Osteoblast (primary cell): ENCODE measurements at places on chromosomes 3 and 15. TPM values are rescaled to one million over a fixed set of nuclear protein-coding genes. Genes with fewer than 3 reads are reported as not detected.

The SKOR1 gene
- total RNA-seq = 0.29 and 0.36 TPM in 2 replicates

The HES1 gene
- 4.4 and 4.7 TPM in 2 replicates for total RNA-seq

The GOLGA6L7 gene
- total RNA-seq = not detected in 2 replicates

The PLSCR2 gene
- not detected in 2 replicates for total RNA-seq

The CD80 gene
- 2.5 and 3.2 TPM in 2 replicates for total RNA-seq

The CASR gene
- not detected in 2 replicates for total RNA-seq

The HIGD2B gene
- total RNA-seq = under 0.01 TPM in 1 of 2 replicates, not detected in the other

The RNF13 gene
- 86.1 and 109 TPM in 2 replicates for total RNA-seq

The GABRB3 gene
- under 0.01 and 1.5 TPM in 2 replicates for total RNA-seq

The CSPG5 gene
- under 0.01 and 0.29 TPM in 2 replicates for total RNA-seq

The IGSF10 gene
- total RNA-seq = 1.4 and 2.7 TPM in 2 replicates

The CACNA1D gene
- under 0.01 and 0.29 TPM in 2 replicates for total RNA-seq

The HRG gene
- not detected in 2 replicates for total RNA-seq

The MB21D2 gene
- total RNA-seq = 4.7 and 6.5 TPM in 2 replicates

The SPRED1 gene
- 32.6 and 32.7 TPM in 2 replicates for total RNA-seq

The BUB1B gene
- 2.2 and 4.1 TPM in 2 replicates for total RNA-seq

The RASL12 gene
- under 0.01 and 0.36 TPM in 2 replicates for total RNA-seq

The PIGZ gene
- total RNA-seq = 2.9 and 4.0 TPM in 2 replicates

The SLC9C1 gene
- not detected in 2 replicates for total RNA-seq

The ITGA11 gene
- 567 and 697 TPM in 2 replicates for total RNA-seq

The TRAIP gene
- 1.4 and 2.4 TPM in 2 replicates for total RNA-seq

The PPP2R3A gene
- total RNA-seq = 23.9 and 24.2 TPM in 2 replicates

The SMCO1 gene
- total RNA-seq = not detected in 2 replicates

The STAC gene
- total RNA-seq = 3.3 and 6.5 TPM in 2 replicates

The CCR3 gene
- not detected in 2 replicates for total RNA-seq

The SPINK8 gene
- total RNA-seq = not detected in 2 replicates

The ASB14 gene
- total RNA-seq = not detected in 2 replicates

The SRP14 gene
- 81.4 and 97.2 TPM in 2 replicates for total RNA-seq

The ARL14 gene
- not detected in 2 replicates for total RNA-seq

The TFG gene
- total RNA-seq = 81.4 and 89.0 TPM in 2 replicates

The HCN4 gene
- not detected in 2 replicates for total RNA-seq

The PP2D1 gene
- not detected in 2 replicates for total RNA-seq

The LTF gene
- 0.59 and 0.72 TPM in 2 replicates for total RNA-seq
